T-cell (primary cell): ENCODE measurements at places on chromosomes 1 and 21. TPM values are rescaled to one million over a fixed set of nuclear protein-coding genes. Genes with fewer than 3 reads are reported as not detected.

DNA sequence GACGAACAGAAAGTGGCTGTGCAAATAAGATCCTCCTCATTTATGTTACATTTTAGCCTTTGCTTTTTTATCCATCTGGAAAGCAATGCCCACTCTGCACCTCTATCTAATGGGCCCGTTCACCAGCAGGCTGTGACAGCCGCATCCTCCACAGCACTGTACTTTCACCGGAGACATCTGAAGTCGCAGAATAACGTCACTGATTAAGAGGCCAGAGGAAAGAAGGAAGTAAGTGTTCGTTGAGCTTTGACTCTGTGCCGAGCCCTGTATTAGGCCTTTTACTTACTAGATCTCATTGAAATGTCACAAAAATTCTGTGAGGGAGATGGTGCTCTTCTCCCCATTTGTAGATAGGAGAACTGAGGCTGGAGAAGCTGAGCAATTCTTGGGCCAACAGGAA lies 62.3 kb downstream of the KAZN start:
- no peaks in the 10 kb centered on the region for H3K4me1 ChIP-seq
- H3K27me3 ChIP-seq, result peaks cover 11% of the 10 kb centered on the region
- no peak overlapping the region for H3K4me3 ChIP-seq
- H3K36me3 ChIP-seq, result no peaks in the 10 kb centered on the region

Gene LCE5A
- not detected for total RNA-seq

Gene CADM3
- not detected for total RNA-seq

DNA sequence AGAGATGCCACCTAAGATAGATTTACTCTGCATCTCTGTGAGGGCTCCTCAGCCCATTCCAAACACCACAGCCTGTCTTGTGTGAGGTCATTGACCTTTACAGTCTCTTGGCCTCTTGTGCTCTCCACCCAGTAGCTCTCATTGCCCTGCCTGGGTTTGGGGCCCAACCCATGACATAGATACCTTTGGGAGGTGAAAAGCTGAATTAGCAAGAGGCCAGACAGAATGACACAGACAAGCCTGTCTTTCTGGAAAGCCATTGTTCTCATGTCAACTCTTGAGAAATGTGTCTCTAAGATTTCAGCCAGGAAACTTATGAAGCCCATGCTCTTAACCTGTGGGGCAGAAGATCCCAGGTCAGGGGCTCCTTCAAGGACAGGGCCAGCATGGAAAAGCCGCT lies 18.4 kb upstream of the F3 start:
- H3K36me3 ChIP-seq, result no peaks in the 10 kb centered on the region
- H3K27ac ChIP-seq, result no peak overlapping the region
- no peak overlapping the region for H3K4me3 ChIP-seq
- no peaks in the 10 kb centered on the region for H3K4me1 ChIP-seq

Gene OR2T29
- not detected for total RNA-seq

DNA sequence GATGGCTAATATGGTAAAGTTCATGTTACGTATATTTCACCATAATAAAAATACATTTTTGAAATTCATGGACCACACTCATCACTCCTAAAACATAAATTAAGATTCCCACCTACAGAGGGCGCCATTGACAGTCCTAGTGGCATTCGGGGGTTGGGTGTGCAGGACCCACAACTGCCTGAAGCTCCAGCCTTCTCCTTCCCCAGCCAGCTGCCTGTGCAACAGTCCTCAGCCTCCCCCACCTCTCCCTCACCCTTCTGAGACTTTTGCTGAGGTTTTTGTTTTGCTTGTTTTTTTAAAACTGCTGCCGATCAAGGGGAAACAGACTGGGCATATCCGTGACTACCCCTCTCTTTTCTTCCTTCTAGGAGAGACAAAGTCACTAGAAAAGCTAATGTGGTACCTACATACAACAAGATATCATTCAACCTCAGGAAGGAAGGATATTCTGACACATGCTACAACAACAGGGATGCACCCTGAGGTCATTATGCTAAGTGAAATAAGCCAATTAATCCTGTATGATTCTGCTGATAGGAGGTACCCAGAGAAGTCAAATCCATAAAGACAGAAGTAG lies 9.2 kb upstream of the EVA1C start:
- H3K27me3 ChIP-seq, result peaks cover 6% of the 10 kb centered on the region
- no peaks in the 10 kb centered on the region for H3K36me3 ChIP-seq
- peaks cover 20% of the 10 kb centered on the region for H3K4me1 ChIP-seq
- H3K4me3 ChIP-seq, result no peak overlapping the region

Gene AMY2A
- total RNA-seq, result not detected

DNA sequence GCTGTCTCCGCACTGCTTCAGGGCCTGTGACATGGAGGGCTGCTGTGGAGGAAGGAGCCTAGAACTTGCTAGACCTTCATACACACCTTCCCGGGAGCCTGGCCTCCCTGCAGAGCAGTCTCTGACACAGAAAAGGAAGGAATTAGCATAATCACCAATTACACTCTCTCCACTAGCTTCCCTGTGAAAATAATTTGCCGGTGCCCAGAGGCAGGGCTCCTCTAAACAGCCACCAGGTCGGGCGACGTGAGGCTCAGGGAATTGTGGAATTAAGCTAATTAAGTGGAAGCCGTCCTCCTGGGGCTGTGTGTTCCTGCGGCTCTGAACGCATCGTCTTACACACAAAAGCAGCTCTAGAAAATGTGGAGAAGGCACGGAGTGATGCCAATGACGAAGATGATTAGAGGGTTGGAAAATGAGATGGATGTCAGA lies 82.6 kb downstream of the NENF start:
- peaks cover 3% of the 10 kb centered on the region for H3K4me1 ChIP-seq
- H3K27me3 ChIP-seq, result peaks cover 72% of the 10 kb centered on the region
- H3K27ac ChIP-seq, result no peak overlapping the region
- no peak overlapping the region for H3K4me3 ChIP-seq

Gene KCNJ6
- not detected for total RNA-seq

Gene BSDC1
- 190 TPM for total RNA-seq

Gene DNAJC6
- total RNA-seq, result 2.4 TPM

DNA sequence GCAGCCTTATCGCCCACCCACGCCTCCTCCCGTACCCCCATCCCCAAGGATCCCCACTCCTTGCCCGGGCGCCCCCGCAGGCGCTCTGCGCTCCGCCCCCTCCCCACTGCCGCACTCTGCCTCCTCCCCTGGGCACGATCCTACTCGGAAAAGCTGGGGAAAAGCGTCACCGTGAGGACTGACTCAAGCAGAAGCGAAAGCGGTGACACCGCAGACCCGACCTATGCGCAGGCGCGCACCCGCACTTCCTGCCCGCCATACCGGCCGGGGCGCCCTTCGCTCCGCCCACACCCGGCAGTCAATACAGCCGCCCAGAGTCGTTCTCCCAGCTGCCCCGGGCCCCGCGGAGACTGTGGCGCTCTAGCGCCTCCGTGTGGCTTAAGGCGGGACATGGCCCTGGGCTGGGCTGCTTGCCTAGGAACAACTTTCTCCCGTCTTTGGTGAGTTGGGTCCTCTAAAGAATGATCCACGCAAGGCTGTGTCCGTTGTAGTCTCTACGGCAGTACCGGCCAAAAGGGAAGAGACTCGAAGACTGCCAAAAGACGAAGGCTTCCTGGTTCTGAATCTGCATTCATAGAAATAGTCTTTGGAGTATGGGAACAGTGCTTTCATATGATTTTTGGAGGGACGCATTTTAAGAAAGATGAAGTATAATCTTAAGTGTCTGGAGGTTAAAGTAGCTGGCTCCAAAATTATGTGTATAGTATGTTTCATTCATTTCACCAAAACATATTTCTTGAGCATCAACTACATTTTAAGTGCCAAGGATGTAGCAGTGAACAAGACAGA lies at the start of gene OMA1:
OMA1 (minus strand) TSS at position 207 of the 789 bp plus-strand sequence. CDS start 7,432 bp downstream, outside the sequence.
- H3K27ac ChIP-seq, result peak within 1 kb of the TSS; percentile 98
- H3K36me3 ChIP-seq, result no peaks in the 10 kb centered on the region
- peak within 1 kb of the TSS; percentile 77 for H3K4me3 ChIP-seq
- peak; percentile 95 for DNase-seq
- H3K27me3 ChIP-seq, result no peaks in the 10 kb centered on the region

Gene MFSD2A
- total RNA-seq, result 3.5 TPM

Gene LCA5L
- not detected for total RNA-seq

DNA sequence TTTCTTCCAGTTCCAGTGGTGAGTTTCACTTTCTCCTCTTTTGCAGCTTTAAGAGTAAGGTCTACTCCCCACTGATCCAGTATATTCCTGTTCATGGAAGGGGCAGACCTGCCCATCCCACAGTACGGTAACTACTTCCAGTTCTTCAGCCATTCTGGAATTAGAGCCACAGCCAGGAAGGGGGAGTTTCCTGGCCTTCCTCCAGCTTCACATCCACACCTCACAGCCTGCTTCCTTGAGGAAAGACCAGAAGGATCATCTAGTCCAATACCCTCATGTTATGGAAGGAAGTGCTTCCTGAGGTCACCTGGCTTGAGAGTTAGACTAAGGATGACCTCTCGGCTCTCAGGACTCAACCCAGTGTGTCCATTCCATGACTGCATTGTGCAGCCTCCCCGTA lies 597.8 kb downstream of the KIF26B start:
- no peak overlapping the region for H3K27ac ChIP-seq
- no peaks in the 10 kb centered on the region for H3K27me3 ChIP-seq
- DNase-seq, result no peak
- no peaks in the 10 kb centered on the region for H3K36me3 ChIP-seq

DNA sequence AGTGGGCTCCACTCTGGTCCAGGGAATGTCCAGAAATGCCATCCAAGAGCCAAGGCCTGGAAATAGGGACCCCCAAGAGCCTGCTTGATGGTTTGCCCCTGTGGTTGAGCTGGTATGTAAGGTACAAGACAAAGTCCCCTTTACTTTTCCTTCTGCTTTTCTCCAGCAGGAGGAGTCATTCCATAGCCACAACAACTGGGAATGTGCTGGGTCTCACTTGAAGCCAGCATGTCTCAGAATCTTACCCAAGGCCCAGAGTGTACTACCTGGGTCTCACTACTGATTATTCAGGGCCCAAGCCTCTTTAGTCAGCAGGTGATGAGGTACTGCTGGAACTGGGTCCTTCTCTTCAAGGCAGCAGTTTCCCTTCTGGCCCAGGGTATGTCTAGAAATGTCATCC lies 62.1 kb upstream of the CD55 start:
- no peak overlapping the region for H3K27ac ChIP-seq
- H3K27me3 ChIP-seq, result no peaks in the 10 kb centered on the region
- DNase-seq, result no peak
- H3K36me3 ChIP-seq, result no peaks in the 10 kb centered on the region

DNA sequence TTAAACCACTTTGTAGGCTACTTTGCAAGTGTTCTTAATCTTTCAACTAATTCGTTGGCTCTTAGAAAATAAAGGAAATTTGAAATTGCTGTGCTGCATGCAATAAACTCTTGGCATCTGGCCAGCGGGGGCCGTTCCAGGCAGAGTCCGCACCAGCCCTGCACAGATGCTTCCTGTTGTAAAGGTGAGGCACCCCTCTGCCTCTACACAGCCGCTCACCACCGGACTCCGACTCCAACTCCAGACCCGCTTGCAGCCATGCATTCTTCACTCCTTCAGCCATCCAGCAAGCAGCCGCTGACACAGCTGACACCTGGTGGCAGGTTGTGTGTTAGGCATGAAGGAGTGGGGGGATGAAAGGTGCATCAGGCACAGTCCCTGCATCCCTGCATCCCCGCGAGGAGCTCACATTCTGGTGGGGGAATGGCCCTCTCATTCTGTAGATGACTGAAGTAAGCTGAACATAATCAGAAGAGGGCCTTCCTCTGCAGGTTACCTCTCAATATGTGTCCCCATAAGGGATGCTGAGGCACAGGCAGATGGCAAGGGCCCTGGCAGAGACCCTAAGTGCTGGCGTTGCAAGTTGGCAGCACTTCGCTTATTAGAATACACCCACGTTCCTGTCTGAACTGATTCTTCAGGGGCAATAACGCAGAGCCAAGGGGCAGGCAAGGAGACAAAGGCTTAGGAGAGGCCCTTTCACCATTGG lies 56.8 kb downstream of the GLIS1 start:
- peak; percentile 59 for DNase-seq
- no peak overlapping the region for H3K27ac ChIP-seq
- H3K4me3 ChIP-seq, result no peak overlapping the region
- H3K4me1 ChIP-seq, result no peaks in the 10 kb centered on the region

DNA sequence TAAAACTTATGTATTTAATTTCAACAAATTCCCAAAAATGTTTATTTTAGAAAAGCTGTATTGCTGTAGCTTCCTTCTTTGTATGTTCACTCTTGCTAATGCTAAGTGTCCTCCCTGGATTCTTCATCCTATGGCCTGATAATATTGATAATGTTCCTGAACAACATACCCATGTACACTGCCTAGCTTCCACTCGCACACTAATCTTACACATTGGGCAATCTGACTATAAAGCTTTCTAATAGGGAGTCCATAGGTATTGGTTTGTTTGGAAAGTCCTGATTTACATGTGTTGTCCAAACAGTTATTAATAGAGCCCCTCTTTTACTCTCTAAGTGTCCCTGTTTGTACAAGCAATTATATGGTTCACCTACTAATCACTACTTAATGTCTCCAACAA lies 783 bp downstream of the F13B start:
- peaks cover 7% of the 10 kb centered on the region for H3K27me3 ChIP-seq
- H3K4me1 ChIP-seq, result no peaks in the 10 kb centered on the region
- H3K4me3 ChIP-seq, result no peak overlapping the region
- no peak overlapping the region for H3K27ac ChIP-seq

DNA sequence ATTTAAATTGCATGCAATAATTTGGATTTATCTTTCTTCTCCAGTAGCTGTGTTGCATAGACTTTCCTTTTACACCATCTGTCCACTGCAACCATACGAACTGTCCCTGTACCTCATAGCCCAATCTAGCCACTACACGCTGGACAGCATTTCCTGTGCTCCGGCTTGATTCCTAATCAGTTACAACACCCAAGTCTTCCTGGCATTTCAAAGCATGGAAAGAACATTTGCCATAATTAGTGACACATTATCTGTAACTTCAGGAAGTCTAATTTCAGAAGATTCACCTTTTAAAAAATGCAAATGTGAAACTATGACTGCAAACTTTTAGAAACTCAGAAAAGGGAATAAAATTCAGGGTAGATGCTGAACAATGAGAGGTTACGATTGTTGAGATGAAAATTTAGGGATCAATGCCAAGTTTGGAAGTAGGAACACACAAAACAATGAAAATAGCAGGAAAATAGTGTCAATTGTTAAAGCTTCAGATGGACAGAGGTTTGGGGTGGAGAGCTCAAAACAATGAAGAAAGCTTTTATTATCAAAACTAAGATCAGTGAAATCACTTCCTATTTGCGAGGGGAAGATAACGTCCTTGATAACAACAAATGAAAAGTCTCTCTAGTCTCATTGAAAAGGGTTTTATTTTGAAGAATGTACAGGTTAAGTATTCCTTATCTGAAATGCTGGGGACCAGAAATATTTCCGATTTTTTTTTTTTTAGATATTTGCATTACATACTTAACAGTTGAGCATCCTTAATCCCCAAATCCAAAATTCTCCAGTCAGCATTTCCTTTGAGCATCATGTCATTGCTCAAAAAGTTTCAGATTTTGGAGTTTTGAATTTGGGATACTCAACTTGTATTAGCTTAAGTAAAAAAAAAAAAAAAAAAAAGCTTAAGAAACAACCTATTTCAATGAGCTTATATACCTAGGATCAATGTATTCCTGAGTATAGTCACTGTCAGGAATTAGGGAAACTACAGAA lies 107.3 kb downstream of the FNBP1L start:
- H3K36me3 ChIP-seq, result no peaks in the 10 kb centered on the region
- H3K4me3 ChIP-seq, result no peak overlapping the region
- no peak overlapping the region for H3K27ac ChIP-seq
- DNase-seq, result no peak

- H3K36me3 ChIP-seq, result peaks cover 20% of the 10 kb centered on the region
- no peak overlapping the region for H3K4me3 ChIP-seq
- H3K27ac ChIP-seq, result no peak overlapping the region
- H3K27me3 ChIP-seq, result no peaks in the 10 kb centered on the region
These were observed 24.6 kb upstream of the PRDM15 start for GRCh38 chr21:41903559-41904351.

- no peaks in the 10 kb centered on the region for H3K27me3 ChIP-seq
- no peak overlapping the region for H3K4me3 ChIP-seq
- H3K36me3 ChIP-seq, result no peaks in the 10 kb centered on the region
- no peak for DNase-seq
These were observed 78.1 kb downstream of the SH3GLB1 start for GRCh38 chr1:86782482-86782881.

Gene PRAMEF18
- total RNA-seq, result not detected

Gene MTMR11
- 0.58 TPM for total RNA-seq
